Umbilical cord (tissue), 2 donors: ENCODE measurements at places on chromosomes 11 and 22. TPM values are rescaled to one million over a fixed set of nuclear protein-coding genes. Genes with fewer than 3 reads are reported as not detected.

DNA sequence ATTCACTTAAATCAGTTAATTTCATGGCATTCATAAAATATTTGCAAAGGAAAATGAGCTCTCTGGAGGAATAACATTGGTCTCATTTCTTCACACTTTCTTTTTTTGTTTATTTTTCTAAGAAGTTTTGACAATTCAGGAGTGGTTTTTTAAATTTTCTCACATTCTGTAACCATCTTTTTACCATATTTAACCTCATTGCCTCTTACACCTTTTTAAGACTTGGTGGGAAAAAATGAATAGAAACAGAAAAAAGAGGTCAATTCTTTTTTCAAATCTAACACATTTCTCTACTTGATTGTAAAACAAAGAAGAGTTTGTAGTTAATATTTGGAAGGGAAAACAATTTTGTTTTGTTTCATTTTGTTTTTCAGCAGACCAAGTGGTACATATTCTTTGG lies 1034.7 kb upstream of the RAG2 start:
- no peak for DNase-seq

DNA sequence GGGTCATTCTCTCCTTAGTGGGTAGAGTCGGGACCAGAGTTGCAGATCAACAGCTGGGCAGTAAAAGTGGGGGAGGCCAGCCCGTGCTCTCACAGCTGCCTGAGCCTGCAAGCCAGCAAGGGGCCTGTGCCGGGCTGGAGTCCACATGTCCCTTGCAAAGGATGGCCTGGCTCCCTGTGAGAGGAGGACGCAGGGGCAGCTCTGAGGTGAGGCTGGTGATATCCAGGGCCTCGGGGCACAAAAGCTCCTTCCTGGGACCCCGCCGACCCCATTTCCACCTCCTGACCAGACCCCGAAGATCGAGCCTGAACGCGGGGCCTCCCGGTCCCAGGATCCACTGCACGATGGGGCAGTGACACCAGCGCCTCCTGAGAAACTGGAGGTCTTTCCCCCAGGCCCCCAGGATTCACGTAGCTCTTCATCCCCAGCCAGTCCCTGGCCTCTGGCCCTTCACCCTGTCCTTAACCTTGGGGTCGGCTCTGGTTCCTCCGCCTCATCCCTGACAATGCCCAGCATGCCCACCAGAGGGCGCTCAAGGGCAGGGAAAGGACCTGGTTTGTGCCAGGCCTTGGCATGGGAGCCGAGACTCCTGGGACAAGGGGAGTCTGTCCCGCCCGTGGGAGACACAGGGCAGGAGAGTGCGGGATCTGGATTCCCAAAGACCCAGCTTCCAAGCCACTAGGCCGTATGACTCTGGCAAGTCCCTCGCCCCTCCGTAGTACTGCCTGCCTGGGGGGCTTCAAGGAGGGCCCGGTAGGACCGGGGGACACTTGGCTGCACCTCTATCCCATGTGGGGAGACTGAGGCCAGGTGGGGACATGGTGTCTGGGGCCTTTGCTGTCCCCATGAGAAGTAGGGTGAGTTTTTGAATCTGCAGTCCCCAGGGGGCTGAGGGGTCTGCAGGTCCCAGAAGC lies 17.8 kb upstream of the WNT7B start:
- peak; percentile 69 for DNase-seq

DNA sequence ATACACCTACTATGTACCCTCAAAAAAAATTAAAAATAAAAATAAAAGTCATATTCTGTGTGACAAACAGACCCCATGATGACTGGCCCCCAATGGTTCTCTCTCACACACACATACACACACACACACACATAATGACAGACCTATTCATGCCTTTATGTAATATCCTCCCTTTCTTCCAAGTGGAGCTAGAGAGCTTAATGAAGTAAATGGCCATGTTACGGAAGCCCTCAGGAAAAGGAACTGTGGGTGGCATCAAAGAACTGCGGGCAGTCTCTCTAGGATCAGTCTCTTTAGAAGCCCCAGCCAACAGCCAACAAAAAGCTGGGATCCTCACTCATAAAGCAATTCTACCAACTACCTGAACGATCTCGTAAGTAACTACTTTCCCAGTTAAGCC lies 125.5 kb downstream of the SIK3 start:
- DNase-seq: no peak

GRCh38 chr22:35465109-35465701 lies 65.3 kb downstream of the MCM5 start:
- DNase-seq: no peak

GRCh38 chr11:95262994-95263765 lies 32.2 kb upstream of the SESN3 start:
- no peak for DNase-seq

TREH gene
- total RNA-seq: not detected
